ENCODE measurements at places on chromosomes 7 and 10.

DNA sequence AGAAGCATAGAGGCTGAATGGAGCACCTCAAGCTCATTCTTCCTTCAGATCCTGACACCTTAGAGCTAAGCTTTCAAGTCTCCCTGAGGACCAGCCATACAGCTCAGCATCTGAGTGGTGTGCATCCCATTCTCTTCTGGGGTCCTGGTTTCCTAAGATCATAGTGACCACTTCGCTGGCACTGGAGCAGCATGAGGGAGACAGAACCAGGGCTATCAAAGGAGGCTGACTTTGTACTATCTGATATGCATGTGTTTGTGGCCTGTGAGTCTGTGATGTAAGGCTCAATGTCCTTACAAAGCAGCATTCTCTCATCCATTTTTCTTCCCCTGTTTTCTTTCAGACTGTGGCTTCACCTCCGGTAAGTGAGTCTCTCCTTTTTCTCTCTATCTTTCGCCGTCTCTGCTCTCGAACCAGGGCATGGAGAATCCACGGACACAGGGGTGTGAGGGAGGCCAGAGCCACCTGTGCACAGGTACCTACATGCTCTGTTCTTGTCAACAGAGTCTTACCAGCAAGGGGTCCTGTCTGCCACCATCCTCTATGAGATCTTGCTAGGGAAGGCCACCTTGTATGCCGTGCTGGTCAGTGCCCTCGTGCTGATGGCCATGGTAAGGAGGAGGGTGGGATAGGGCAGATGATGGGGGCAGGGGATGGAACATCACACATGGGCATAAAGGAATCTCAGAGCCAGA, 31.0 kb downstream of the PRSS2 start:
- no peak for DNase-seq

- DNase-seq = no peak
Observed at GRCh38 chr7:157483515-157483914, 146.7 kb downstream of the DNAJB6 start.

- DNase-seq = no peak
Observed at GRCh38 chr7:158362912-158363905, 224.4 kb downstream of the PTPRN2 start.

DNA sequence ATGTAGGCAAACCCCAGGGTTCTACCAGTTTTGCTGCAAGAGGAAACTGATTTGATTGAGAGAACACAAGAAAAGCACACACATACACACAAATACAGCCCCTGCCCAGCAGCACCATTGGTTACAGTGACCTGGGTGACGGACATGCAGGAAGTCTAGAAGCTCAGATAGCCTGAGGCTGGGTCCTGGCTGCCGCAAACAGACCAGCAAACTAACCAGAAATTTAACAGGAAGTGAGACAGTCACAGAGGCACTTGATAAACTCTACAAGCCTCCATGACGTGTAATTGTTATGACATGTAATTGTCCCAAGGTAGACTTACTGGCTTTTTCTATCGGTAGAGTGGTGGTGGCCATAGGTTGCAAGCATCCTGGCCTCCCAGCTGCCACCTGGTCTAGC, 58.9 kb downstream of the PRKAR2B start:
- no peak for DNase-seq

- DNase-seq = no peak
Observed at GRCh38 chr10:131250454-131251145, 60.9 kb downstream of the TCERG1L start.

Measured in activated naive CD4-positive, alpha-beta T cell (primary cell).